ENCODE measurements at places on chromosomes 1 and 21. TPM values are rescaled to one million over a fixed set of nuclear protein-coding genes. Genes with fewer than 3 reads are reported as not detected.
A peak's percentile ranks its signal among the peaks of the same experiment; 100 is the strongest.

Gene SPRR2B
- not detected for total RNA-seq

DNA sequence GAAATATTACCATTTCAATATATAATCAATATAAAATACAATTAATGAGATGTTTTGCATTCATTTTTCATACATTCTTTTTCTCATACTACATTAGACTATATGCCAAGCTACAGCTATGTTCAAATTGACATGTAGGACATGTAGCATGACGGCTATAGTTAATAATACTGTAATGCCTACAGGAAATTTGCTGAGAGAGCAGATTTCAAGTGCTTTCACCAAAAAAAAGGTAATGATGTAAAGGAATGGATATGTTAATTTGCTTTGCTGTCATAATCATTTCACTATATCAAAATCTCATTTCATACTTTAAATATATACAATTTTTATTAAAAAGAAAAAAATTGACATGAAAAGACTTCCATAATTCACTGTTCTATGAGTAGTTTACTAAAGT lies 215.1 kb downstream of the KCNH1 start:
- no peak for DNase-seq

Gene PRRX1
- total RNA-seq = not detected

GRCh38 chr1:7721940-7722669 lies 49.0 kb upstream of the VAMP3 start:
- DNase-seq = no peak

Gene FBLIM1
- total RNA-seq = not detected

GRCh38 chr1:185570962-185571361 lies 163.2 kb upstream of the HMCN1 start:
- no peak for DNase-seq

DNA sequence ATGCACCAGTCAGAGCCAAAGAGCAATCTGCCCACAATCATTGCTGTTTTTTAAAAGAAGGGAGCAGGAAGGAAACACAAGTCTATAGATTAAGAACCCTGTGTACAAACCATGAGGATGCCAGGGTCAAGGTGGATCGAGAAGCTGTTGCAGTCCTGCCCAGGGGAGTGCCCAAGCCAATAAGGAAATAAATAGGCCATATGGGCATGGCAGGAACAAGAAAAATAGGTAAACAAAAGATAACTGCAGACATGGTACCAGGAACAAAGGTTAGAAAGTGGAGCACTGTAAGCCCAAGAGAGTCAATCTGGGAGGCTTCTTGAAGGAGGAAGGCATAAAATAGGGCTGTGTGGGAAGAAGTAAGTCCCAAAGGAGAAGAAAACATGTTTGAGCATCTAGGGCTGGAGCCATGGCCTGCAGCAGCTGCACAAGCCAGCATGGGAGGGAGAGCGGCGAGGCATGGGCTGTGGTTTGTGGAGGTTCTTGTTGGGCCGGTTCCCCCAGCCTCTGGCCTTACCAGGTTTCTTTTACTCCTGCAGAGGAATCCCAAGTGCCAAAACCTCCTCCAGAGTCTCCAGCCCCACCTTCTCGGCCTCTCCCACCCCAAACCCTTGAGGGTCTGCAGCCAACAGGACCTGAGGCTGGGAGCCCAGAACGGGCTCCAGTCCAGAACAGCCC lies 13.6 kb downstream of the INAVA start:
- DNase-seq = no peak

- DNase-seq = no peak
Measured at GRCh38 chr1:198933515-198934222, 294.8 kb downstream of the PTPRC start.

DNA sequence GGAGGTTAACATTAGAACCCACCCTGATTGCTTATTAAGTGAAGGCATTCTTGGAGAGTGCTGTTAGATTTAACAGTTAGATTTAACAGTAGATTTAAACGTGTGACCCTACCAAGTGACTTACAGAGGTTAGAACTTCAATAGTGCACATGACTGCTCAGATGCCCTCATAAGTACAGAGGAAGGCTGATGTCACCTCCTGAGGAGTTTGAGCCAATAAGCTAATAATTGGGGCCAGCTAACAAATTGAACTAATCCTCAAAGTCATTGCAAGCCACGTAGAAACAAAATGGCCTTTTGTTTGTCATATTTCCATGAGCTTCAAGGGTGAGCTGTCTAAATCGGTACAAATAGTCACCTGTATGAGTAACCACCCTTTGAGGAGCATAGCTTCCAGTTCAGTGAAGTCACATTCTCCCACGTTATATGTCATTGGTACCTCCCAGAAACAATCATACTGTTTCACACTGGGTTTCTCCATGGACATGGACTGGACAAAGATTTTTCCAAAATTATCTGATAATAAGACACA lies 11.7 kb downstream of the AVPR1B start:
- DNase-seq = peak; percentile 12

Gene HCRTR1
- total RNA-seq = not detected

GRCh38 chr1:17944646-17945045 lies 163.0 kb upstream of the IGSF21 start:
- no peak for DNase-seq

DNA sequence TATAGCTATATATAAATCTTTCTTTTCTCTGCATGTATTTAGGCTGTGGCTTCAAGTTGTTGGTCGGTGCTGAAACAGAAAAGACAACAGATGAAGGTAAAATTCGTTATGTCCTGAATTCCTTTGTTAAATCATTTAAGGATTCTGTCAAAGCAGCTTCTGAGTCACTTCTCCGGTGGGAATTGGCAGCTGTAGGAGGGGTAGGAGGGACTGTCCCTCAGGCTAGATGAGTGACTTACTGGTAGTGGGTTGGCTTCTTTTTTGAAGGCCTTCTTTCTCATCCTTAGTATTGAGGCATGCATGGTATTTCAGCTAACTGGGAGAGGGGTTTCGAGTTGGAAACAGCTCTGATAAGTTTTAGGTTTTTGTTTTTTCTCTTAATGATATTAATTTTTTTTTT lies 22.1 kb upstream of the NEXN start:
- no peak for DNase-seq

- DNase-seq = no peak
Measured at GRCh38 chr1:8985915-8986813, 40.1 kb downstream of the SLC2A7 start.

- DNase-seq = no peak
Measured at GRCh38 chr1:235090406-235091069, 38.1 kb downstream of the TOMM20 start.

DNA sequence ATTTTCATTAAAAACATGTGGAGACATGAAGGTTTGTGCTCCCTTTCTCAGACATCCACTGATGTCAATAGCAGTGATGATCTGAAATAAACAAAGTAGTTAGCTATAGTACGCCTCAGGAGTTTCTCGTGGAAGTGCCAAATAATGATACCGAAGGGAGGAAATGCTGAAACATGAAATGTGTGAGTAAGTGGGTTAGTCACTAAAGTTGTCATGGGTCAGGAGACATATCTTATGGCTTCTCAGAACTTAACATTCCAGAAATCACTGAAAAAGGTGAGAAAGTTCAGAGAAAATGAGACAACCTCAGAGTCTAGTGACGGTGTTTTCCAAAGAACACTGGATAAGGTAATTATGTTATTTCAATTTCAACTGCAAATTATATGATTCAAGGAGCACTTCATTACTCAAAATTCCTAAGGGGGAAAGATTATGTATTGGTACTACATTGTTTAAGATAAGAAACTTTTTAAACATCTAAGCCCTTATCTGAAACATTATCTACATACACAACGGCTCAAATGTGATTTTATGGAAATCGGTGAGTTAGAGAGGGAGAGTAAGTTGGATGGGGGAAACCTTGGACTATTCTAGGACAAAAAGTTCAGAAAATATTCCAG lies 20.6 kb downstream of the NIBAN1 start:
- DNase-seq = no peak

Gene CRB1
- not detected for total RNA-seq

Gene TLCD4
- total RNA-seq = not detected

Gene FAM163A
- not detected for total RNA-seq

DNA sequence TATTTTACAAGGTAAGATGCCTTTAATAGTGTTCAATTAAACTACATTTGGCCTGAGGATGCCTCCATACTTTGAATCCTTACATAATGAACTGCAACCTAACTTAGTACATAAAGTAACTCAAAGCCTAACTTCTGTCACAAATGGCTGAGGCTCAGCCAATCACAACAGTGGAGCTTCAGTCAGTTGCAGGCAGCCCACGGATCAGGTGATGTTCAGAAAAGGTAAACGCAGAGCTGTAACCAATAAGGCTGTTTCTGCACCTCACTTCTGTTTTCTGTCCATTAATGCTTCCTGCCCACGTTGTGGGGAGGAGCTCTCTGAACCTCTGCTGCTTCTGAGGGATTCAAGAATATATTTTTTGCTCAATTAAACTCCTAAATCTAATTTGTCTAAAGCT lies 94.8 kb upstream of the KIAA0040 start:
- peak; percentile 41 for DNase-seq

DNA sequence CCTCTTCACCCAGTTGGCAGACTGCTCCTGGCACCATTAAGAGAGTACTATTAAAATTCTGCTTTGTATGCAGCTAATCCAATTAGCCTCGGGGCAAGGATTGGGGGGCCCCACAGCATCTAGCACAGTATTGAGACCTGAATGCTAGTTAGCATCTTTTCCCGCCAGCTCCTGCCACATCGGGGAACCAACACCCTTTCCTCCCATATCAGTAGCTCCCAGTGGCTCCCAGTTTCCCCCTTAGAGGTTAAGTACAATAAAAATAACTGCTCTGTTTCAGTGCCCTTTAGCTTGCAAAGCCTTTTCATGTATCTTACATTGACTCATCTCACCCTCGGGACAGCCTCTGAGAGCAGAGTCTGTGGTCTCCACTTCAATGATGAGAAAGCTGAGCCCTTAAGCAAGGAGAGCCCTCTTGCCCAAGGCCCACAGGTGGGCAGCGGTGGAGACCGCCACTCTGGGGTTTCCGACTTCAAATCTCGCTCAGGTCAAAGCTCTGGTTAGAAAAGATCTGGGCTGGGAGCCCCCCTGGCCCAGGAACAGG lies 4.2 kb upstream of the PMVK start:
- peak; percentile 68 for DNase-seq

GRCh38 chr1:110425612-110426152 lies 18.2 kb upstream of the LAMTOR5 start:
- no peak for DNase-seq

Gene CFHR4
- not detected for total RNA-seq

- peak; percentile 45 for DNase-seq
Measured at GRCh38 chr1:55212349-55213150, 2.6 kb downstream of the USP24 start.

- no peak for DNase-seq
Measured at GRCh38 chr1:36517011-36517771, 34.5 kb upstream of the CSF3R start.

Gene AMY1A
- total RNA-seq = not detected

Gene OR2L3
- total RNA-seq = not detected

DNA sequence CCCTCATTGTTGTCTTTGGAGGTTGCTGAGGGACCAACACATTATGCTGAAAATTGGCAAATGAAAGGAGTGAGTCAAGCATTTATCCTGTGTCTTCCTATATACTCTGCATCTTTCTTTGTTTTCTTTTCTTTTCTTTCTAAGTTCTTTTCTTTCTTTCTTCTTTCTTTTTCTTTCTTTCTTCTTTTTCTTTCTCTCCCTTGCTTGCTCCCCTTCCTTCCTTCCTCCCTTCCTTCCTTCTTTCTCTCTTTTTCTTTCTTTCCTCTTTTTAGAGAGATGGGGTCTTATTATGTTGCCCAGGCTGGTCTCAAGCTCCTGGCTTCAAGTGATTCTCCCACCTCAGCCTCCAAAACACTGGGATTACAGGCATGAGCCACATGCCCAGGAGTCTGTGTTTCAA lies 28.3 kb upstream of the COX20 start:
- DNase-seq = no peak

DNA sequence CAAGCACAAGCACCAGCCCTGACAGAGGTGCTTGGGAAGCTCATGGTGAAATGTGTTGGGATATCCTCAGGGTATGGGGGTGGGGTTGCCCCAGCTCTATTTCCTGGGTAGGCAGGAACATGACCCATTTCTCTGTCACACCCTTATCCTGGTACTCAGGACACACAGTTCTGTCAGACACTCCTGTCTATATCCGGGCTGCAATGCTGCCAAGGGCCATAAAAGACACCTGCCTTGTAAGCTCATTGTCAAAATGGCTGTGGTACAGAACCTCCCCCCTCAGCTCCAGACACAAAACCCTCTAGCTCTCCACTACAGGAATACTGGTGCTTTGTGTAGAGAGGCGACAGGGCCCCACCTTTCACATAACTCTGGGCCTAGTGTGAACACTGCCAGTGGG lies 636.7 kb downstream of the PLA2G4A start:
- DNase-seq = no peak

- no peak for DNase-seq
Measured at GRCh38 chr1:221761354-221762002, 19.6 kb upstream of the DUSP10 start.

Gene SPRR5
- total RNA-seq = not detected

Measured in activated CD8-positive, alpha-beta memory T cell treated with anti-CD3 and anti-CD28 coated beads, Interleukin-2, amount 10 ng/mL, durations not matched to agents 7 days and 5 days (primary cell).